Activated naive CD4-positive, alpha-beta T cell treated with Interleukin-2 at 50 U/mL for 16 hours (primary cell): ENCODE measurements at places on chromosomes 16 and 17.

GRCh38 chr16:73050201-73051099 is 2.5 kb upstream of the ZFHX3 start:
- DNase-seq, result no peak

DNA sequence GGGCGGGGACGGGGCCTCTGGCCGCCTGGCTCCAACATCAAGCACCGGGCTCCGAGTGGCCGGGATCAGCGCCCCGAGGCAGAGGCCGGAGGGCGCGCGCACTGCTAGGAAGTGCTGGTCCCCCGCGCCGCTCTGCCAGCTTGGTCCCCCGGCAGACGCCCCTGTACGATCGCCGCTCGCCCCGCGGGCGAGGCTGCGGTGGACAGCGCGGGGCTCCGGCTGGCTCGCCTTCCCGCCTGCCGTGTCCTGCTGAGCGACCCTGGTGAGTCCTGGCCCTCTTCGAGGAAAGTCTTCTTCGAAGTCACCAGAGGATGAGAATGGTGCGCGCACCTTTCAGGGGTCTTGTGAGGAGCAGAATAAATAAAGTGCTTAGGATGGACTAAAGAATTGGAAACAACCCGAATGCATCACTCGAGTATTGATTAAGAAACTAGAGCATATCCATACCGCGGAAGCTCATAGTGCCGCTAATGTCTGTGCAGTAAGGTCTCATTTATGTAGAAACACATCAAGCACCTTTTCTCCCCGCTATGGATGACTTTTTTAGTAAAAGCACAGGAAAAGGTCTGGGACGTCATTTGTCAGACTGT is 392 bp downstream of the ZNF213 start:
- DNase-seq, result no peak

DNA sequence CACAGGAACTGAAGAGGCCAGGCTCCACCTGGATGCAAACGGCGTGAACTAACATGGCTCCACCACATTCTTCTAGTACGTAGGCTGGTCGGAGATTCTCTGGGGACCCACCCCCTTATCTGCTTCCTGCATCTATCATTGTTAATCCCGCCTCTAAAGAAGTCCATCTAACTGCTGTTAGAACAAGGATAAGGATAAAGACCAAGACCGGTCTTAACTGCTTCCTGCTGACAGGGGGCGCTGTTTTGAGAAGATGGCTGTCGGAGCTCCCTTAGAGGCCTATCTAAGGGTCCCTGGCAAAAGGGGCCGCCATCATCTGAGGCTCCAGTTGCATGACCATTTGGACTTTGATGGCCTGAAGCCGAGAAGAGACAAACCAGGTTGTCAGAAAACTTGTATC is 25.8 kb upstream of the TNFSF12 start:
- peak; percentile 58 for DNase-seq

- no peak for DNase-seq
Measured at GRCh38 chr17:48546924-48547807, 2.3 kb upstream of the HOXB2 start.

DNA sequence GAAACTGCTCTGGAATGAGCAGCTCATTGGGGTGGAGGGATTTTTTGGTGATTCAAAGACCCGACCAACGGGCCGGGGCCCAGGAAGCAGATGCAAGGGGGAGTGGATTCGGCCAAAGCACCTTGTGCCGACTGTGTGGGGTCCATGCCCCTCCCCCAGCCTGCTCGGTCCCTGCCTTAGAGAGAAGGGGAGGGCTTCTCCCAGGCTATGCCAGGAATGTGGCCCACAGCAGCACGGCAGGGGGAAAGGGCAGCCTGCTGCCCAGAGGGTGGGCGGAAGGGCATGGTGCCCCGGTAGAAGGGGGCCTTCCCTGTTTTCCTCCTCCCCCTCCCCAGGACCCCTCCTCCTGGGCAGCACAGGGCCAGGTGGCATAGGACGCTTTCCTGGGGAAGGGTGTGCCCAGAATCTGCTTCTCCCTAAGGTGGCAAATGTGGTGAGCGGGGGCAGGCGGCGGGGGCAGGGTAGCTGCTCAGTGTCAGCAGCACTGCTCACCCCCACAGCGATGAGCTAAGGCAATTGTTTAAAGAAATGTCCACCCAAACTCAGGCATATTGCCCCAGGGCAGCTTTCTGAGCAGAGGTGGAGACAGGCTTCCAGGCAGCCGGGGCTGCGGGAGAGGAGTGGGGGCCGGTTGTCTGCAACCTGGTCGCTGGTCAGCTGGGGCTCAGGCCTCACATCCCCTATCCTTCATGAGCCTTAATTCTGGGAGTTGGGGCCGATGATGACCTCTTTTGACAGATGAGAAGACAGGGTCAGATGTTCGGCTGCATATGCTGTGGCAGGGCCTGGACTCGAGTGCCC is 33.9 kb upstream of the MLKL start:
- DNase-seq, result no peak

- DNase-seq, result no peak
Measured at GRCh38 chr17:80064696-80065095, 28.3 kb downstream of the CCDC40 start.

DNA sequence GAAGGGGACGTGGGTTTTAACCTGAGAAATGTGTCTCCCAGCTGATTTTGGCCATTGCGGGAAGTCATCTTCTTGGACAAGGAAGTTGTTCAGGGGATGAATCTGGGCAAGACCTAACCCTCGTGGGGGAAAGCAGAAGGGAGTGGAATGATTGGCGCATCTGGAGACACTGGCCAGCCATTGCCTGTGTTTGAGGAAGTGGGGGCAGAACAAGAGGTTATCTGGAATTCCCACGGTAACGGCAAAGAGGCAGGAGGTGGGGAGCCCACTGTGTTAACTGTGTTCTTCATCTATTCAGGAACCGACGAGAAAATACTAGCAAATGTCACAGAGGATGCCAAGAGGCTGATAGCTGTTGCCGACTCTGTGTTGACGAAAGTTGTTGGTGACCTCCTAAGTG is 66.9 kb downstream of the RNF213 start:
- no peak for DNase-seq

GRCh38 chr16:80899809-80900592 is 95.6 kb upstream of the CDYL2 start:
- no peak for DNase-seq

DNA sequence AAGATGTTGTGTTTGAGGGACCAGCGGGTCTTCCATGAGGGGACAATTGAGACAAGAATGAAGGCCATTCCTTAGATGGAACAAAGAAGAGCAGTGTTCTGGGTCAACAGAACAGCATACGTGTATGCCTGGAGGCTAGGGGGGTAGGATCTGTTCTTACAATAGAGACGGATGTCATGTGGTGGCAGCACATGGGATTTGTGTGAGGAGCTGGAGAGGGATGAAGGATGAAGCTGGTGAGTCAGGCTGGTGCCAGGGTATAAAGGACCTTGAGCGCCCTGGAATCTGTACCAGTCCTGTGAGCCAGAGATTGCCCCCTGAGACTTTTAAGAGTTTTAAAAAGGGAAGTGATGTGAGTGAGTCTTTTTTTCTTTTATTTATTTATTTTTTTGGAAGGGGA is 22.8 kb upstream of the WFDC1 start:
- DNase-seq, result no peak

- no peak for DNase-seq
Measured at GRCh38 chr17:10032118-10032852, 127.2 kb upstream of the RCVRN start.

DNA sequence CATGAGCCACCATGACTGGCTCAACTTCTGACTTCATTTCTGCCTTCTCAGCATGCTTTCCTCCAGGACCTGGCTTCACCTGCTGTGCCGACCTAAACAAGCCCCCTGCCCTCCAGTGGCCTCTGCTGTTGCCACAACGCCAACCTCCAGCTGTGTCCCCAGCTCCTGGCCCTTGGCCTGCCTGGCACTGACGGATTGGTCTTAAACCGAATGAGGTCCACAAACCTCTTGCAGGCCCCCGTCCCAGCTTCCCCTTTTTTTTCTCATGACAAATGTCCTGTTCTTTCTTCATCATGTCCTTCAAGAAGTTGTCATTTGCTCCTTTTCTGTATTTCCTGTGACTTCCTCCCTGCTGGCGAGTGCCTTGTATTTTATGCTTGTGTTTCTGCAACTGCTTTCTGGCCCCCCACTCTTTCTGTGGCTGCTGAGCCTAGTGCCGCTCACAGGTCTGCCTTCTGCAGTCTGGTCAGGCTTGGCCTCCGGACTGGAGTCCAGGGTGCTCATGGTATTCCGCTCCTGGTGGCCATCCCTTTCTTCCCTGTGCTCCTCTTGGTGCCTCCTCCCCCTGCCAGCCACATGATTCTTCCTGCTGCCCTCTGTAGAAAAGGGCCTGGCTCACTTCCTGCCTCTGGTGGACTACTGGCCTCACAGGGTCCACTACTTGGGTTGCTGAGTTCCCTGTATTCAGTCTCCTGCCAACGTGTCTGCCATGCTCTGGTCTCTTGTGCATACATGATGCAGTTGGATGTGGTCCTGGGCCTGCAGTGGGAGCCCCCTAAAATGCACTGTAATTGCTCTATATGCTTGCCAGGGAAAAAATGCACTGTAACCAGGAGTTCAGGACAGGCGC is 2.9 kb downstream of the ATP6V0C start:
- DNase-seq, result no peak

DNA sequence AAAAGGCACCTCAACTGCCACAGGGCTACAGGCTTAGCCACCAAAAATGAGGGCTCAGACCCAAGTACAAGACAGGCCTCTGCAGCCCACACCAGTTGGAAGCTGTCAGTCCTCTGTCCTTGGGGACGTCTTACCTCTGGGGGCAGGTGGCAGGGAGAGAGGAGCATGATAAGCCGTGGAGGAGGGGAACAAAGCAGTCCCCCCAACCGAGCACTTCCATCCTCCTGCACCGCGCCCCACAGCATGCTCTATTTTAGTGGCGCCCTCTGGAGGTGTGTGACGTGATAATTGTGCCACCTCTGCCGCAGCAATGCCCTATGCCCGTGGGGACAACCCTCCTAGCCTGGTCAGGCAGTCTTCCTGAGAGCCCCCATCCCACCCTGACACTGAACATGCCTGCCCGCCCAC is 13.6 kb downstream of the G6PC3 start:
- DNase-seq, result peak; percentile 46

DNA sequence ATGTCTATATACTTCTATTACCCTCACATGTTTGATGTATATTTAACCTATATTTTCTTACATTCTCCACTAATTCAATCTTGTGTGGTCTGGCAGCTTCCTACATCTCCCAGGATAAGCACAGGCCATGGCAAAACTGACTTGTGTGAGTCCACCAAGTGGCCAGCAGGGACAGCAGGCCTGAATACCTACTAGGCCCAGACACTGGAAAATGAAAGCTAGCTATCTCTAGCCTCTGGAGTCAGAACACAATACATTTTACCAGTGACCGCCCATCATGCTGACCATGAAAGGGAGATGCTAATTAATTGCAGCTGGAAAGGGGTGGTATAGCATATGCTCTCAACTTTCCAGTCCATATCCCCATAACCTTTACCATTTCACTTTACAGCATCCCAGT is 132.3 kb downstream of the PCTP start:
- DNase-seq, result no peak

GRCh38 chr16:74724820-74725549 is 24.3 kb upstream of the MLKL start:
- no peak for DNase-seq

DNA sequence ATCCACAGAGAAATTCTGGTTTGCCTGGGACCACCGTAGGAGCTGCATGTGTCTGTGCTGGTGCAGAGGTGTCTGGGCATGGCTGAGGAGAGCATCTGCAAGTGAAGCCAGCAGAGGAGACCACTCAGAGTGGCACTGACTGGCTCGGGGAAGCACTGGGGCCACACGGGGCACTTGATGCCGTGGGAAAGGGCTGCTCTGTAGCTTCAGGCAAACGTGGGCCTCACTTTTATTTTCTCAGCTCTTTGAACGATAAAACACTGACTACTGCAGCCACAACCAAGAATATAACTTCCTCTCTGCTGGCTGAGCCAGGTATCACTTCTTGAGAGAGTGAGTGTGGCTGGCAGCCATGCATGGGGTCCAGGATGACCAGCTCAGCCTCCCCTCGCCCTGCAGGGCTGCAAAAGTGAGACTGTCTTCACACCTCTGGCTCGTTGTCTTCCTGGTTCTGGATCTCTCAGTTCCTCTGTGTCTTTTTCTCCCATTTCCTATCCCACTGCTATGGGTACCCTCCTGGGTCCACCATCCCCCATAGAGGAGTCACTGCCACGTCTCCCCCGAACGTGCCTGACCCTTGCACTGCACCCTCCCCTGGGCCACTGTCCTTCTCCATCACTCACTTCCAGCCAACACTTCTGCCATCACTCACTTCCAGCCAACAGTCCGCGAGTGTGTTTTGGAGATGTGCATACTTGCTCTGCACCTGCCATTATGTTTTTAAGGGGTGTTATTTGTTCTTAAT is 201.4 kb upstream of the CHMP6 start:
- no peak for DNase-seq

DNA sequence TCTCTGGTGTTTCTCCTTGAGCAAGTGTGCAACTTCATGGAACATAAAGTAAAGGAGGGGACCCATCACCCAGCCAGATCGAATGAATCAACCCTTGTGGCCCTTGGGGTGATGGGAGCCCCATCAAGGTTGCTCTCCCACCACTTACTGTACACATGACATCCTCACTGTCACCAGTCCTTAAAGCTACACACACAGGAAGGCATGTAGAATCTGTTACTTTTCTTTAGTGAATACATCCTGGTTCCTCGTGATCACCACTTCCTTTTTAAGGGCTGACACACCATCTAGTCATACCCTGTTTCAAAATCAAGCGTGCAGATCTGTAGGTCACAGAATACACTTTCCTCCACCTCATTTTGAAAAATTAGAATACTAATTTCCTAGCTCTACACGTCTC is 22.6 kb upstream of the MPHOSPH6 start:
- peak; percentile 6 for DNase-seq

GRCh38 chr17:16470265-16470664 is 21.7 kb downstream of the LRRC75A start:
- no peak for DNase-seq

GRCh38 chr16:23771642-23772041 is 16.8 kb downstream of the CHP2 start:
- DNase-seq, result no peak

GRCh38 chr16:54297154-54297553 is 10.6 kb upstream of the IRX3 start:
- DNase-seq, result no peak

- DNase-seq, result no peak
Measured at GRCh38 chr17:72394531-72394930, 273.7 kb downstream of the SOX9 start.

DNA sequence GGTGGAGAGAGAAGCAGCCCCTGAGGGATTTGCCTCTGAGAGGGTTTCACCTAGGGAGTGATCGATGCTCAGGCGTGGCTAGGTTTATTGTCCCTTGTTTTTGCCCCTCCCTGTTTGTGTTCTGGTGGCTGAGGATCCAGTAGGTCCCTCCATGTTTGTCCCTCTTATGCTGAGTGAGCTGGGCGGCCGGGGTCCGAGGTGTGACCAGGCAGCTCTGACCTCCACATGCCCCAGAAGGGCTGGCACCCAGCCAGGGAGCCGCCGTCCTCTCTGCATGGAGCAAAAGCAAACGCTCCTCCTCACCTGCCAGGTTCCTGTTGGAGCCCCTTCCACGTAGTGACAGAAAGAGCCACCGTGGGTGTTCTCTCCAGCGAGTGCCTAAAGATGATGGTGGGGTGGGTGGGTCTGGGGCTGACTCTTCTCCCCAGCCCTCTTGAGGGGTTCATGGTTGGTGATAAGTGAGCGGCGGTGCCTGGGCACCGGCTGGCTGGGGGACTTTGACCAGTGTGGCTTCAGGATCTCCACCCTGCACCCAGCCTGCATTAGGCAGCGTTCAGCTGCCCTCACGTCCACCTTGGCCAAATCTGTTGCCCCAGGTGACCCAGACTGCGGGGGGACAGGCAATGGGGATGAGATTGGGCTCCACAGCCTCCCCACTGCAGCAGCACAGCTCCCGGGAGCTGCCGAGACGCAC is 14.1 kb upstream of the NUDT16L1 start:
- DNase-seq, result no peak
